ENCODE measurements at places on chromosomes 3 and 15. TPM values are rescaled to one million over a fixed set of nuclear protein-coding genes. Genes with fewer than 3 reads are reported as not detected.

VIPR1 gene
- polyA plus RNA-seq: 64.5 TPM

FGF12 gene
- polyA plus RNA-seq: not detected

GPR171 gene
- 0.20 TPM for polyA plus RNA-seq

PLCH1 gene
- not detected for polyA plus RNA-seq

GOLGA6A gene
- not detected for polyA plus RNA-seq

FBXW12 gene
- not detected for polyA plus RNA-seq

FGF7 gene
- polyA plus RNA-seq: not detected

- no peak for DNase-seq
Observed at GRCh38 chr3:57726397-57726796, 29.7 kb upstream of the SLMAP start.

DNA sequence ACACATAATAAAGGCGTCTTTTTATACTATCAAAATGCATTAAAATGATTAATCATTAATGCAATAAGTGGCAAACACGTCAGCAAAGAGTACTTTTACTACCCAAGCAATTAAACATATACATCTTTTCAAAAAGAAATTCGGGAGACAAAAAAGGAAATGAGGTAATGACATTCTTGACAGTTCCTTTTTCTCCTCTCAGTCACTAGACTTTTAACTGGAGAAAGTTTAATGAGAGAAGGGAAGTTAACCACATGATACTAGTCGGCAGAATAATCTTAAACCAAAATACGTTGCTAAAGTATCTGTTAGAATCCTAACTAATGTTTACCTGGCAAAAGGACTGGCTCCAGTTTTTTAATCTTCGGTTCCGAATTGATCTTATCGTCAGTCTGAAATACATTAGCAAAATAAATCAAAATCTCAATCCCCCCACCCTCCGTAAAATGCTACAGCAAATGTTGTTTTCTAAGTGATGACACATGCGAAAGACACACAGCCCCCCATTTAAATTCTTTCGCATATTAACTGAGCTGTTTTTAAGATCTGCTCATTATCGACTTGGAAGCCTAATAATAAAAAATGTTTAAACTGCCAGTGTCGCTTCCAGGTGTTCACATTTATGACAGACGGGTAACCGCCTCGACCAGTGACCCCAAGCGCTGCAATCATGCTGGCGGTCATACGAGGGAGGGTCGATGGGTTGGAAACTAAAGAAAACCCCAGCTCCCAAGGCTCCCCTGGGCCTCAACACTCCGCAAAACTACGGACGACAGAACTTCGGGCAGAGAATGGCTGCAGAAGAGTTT is 778 bp downstream of the MTMR10 start:
- DNase-seq: peak; percentile 63

- DNase-seq: no peak
Observed at GRCh38 chr3:158050461-158050860, 55.8 kb downstream of the SHOX2 start.

GRCh38 chr3:150275941-150276340 is 132.2 kb upstream of the TSC22D2 start:
- DNase-seq: no peak

GRCh38 chr3:56753206-56753820 is 48.4 kb downstream of the ARHGEF3 start:
- peak; percentile 86 for DNase-seq

- no peak for DNase-seq
Observed at GRCh38 chr3:112437146-112438022, 61.9 kb downstream of the BTLA start.

- no peak for DNase-seq
Observed at GRCh38 chr3:150131663-150132062, 161.0 kb upstream of the PFN2 start.
